Glutamatergic neuron (in vitro differentiated cells): ENCODE measurements at places on chromosomes 3 and 15.
A peak's percentile ranks its signal among the peaks of the same experiment; 100 is the strongest.

GRCh38 chr15:31106495-31107300 is 5.2 kb upstream of the TRPM1 start:
- no peak for DNase-seq
- H3K4me1 ChIP-seq = peaks cover 3% of the 10 kb centered on the region
- no peak overlapping the region for H3K27ac ChIP-seq

DNA sequence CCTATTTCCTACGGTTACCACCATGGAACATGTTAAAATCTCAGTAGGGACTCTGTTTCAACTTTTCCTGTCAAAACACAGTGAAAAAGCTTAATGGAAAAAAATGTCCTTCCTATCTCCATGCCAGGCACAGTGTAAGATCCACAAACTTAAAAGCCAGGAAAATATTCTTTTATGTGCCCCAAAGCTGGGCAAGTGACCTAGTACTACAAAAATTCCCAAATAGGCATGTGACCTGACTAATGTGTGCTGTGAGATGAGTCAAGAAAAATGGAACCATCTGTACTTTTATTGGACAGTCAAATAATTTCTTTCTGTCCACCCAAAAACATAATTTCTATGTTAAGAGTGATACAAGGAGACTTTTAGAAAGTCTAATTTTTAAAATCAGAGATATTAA is 406.0 kb downstream of the ZBTB20 start:
- peaks cover 5% of the 10 kb centered on the region for H3K4me1 ChIP-seq
- no peak overlapping the region for H3K4me3 ChIP-seq
- no peak overlapping the region for H3K27ac ChIP-seq
- no peaks in the 10 kb centered on the region for H3K27me3 ChIP-seq
- no peak for DNase-seq

GRCh38 chr15:53658255-53658654 is 101.2 kb downstream of the WDR72 start:
- H3K4me3 ChIP-seq = peak overlapping the region; percentile 50
- no peak for DNase-seq
- peak overlapping the region; percentile 54 for H3K27ac ChIP-seq
- no peaks in the 10 kb centered on the region for H3K36me3 ChIP-seq

- no peak overlapping the region for H3K4me3 ChIP-seq
- H3K27me3 ChIP-seq = peaks cover 7% of the 10 kb centered on the region
- no peaks in the 10 kb centered on the region for H3K36me3 ChIP-seq
- peaks cover 4% of the 10 kb centered on the region for H3K4me1 ChIP-seq
- no peak overlapping the region for H3K27ac ChIP-seq
- no peak for DNase-seq
These were observed 58.2 kb upstream of the KLHL25 start for GRCh38 chr15:85852969-85853368.

- DNase-seq = no peak
- no peaks in the 10 kb centered on the region for H3K27me3 ChIP-seq
- peaks cover 3% of the 10 kb centered on the region for H3K4me1 ChIP-seq
- H3K27ac ChIP-seq = no peak overlapping the region
These were observed 137.7 kb downstream of the TPRG1 start for GRCh38 chr3:189309400-189309975.

DNA sequence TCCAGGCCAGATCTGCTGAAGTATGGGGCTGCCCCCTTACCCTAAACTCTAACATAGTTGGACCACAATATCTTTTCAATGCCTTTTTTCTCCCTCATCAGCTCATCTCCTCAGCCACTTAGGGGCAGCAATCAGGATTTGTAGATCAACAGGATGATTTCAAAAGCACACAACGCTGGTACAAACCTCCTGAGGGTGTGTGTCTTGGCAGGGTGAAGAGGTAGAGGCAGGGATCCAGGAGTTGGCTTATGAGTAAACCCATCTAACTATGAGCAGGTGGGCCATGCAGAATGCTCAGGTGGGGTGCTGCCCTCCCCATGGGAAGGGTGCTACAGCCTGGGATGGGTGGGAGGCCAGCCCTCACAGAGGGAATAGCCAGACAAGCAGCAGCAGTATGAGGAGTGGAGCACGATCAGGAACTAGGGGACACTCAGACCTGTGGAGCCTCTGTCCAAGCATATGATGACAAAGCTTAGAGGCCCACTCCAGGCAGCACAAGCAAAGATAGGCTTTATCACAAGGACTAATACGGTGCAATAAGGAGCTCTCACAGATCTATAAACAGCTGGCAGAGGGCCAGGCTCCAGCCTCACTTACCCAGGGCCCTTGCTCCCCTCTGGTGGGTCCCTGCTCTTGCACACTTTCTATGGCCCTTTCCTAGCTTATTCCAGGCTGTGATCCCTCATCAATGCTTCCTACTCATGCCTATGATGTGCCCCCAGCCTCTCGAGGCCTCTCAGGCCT is 32.2 kb downstream of the IL20RB start:
- H3K4me3 ChIP-seq = no peak overlapping the region
- H3K27ac ChIP-seq = peak overlapping the region; percentile 19
- peaks cover 3% of the 10 kb centered on the region for H3K4me1 ChIP-seq
- no peak for DNase-seq
- peaks cover 9% of the 10 kb centered on the region for H3K36me3 ChIP-seq
- peaks cover 8% of the 10 kb centered on the region for H3K27me3 ChIP-seq

GRCh38 chr3:191105418-191105817 is 93.6 kb upstream of the OSTN start:
- no peaks in the 10 kb centered on the region for H3K27me3 ChIP-seq
- DNase-seq = no peak
- no peaks in the 10 kb centered on the region for H3K4me1 ChIP-seq
- H3K36me3 ChIP-seq = no peaks in the 10 kb centered on the region
- H3K4me3 ChIP-seq = no peak overlapping the region

GRCh38 chr3:183081459-183082183 is 17.7 kb downstream of the MCCC1 start:
- no peak for DNase-seq
- H3K27ac ChIP-seq = no peak overlapping the region
- no peak overlapping the region for H3K4me3 ChIP-seq
- peaks cover 30% of the 10 kb centered on the region for H3K36me3 ChIP-seq
- H3K4me1 ChIP-seq = no peaks in the 10 kb centered on the region

GRCh38 chr3:69409831-69410230 is 23.9 kb upstream of the FRMD4B start:
- H3K27me3 ChIP-seq = no peaks in the 10 kb centered on the region
- DNase-seq = no peak
- H3K4me1 ChIP-seq = peaks cover 2% of the 10 kb centered on the region
- H3K4me3 ChIP-seq = no peak overlapping the region

DNA sequence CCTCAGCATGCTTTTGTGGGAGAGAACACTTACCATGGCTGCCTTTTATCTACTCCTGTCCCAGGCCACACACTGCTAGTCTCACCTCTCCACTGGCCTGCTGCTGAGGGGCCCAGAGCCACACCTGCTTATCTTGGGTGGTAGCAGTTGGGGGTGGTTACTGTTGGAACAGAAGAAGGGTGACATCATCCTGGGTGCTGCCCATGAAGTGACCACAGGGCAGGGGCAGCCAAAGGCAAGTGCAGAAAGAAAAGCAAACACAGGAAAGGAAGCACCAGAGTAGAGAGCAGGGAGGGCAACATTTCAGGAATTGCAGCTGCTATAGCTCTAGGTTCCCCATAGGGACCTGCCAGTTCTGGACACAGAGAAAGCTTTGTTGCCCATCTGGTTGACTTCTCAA is 345.2 kb downstream of the VPS13C start:
- no peak for DNase-seq
- peaks cover 2% of the 10 kb centered on the region for H3K27me3 ChIP-seq
- peaks cover 3% of the 10 kb centered on the region for H3K4me1 ChIP-seq
- no peak overlapping the region for H3K4me3 ChIP-seq

- H3K4me1 ChIP-seq = no peaks in the 10 kb centered on the region
- no peak overlapping the region for H3K4me3 ChIP-seq
- H3K27ac ChIP-seq = no peak overlapping the region
- peaks cover 2% of the 10 kb centered on the region for H3K27me3 ChIP-seq
- no peak for DNase-seq
These were observed 27.4 kb upstream of the DLG1 start for GRCh38 chr3:197325773-197326172.

DNA sequence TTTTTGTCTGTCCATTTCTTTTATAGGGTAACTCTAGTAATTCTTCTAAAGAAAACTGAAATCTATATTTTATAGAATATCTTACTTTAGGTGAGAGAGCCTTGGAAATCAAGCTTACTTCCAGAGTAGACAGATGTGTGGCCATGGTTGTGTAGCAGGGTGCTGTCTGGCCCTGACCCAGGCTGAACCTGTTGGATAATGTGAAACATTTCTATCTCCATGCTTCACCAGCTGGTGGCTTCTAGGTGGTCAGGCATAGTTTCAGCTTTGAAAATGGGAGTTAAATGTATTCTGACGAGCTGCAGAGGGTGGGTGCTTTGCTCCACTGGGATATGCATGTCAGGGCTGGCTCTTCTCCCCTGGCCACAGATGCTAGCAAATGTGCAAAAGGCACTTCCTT is 20.8 kb upstream of the NR2C2 start:
- peaks cover 3% of the 10 kb centered on the region for H3K27me3 ChIP-seq
- peaks cover 4% of the 10 kb centered on the region for H3K4me1 ChIP-seq
- H3K36me3 ChIP-seq = no peaks in the 10 kb centered on the region
- H3K27ac ChIP-seq = no peak overlapping the region
- no peak for DNase-seq

DNA sequence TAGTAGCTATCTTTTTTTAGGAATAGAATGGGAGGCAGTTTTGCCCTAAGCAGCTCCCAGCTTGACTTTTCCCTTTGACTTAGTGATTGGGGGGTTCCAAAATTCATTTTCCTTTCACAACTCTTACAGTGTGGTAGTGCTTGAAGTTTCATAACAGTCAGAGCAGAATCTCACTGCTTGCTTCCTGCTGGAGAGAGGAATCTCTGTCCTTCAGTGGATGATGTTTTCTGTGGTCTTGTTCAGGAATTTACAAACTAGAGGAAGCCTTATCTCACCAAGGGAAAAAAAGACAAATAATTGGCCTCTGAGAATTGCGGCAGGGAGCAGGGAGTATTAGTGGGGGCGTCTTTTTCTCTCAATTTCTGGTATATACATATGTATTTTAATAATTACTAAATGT is 326.6 kb upstream of the C2CD4B start:
- peaks cover 4% of the 10 kb centered on the region for H3K27me3 ChIP-seq
- H3K36me3 ChIP-seq = no peaks in the 10 kb centered on the region
- no peak overlapping the region for H3K4me3 ChIP-seq
- DNase-seq = no peak
- no peak overlapping the region for H3K27ac ChIP-seq

DNA sequence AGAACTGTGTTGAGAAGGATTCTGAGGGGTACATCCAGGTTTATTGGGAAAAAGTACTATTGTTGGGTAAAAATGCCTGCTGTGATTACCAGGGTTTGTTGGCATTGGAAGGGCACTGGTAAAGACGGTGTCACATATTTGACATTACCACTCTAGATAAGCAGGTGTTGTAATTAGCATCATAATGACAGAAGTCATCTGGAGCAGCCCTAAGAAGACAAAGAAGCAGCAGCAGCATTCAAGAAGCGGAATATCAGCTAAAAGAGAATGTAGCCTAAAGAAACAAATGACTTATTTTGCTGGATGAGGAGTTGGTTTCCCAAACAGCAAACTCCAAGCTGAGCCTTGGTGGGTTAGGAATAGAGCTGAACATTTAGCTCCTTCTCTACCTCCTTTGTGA is 30.5 kb upstream of the ZFAND6 start:
- no peak overlapping the region for H3K27ac ChIP-seq
- H3K4me1 ChIP-seq = peaks cover 5% of the 10 kb centered on the region
- H3K36me3 ChIP-seq = no peaks in the 10 kb centered on the region
- no peak overlapping the region for H3K4me3 ChIP-seq

GRCh38 chr3:141291559-141292355 is 60.1 kb downstream of the PXYLP1 start:
- peaks cover 23% of the 10 kb centered on the region for H3K4me1 ChIP-seq
- H3K27me3 ChIP-seq = peaks cover 2% of the 10 kb centered on the region
- peak overlapping the region; percentile 56 for H3K4me3 ChIP-seq
- peak overlapping the region; percentile 49 for H3K27ac ChIP-seq

GRCh38 chr3:183489455-183490210 is 61.2 kb upstream of the MCF2L2 start:
- H3K4me3 ChIP-seq = no peak overlapping the region
- no peaks in the 10 kb centered on the region for H3K36me3 ChIP-seq
- DNase-seq = no peak

- H3K27ac ChIP-seq = no peak overlapping the region
- DNase-seq = no peak
- no peaks in the 10 kb centered on the region for H3K27me3 ChIP-seq
- H3K4me1 ChIP-seq = peaks cover 21% of the 10 kb centered on the region
These were observed 185.6 kb upstream of the SYNPR start for GRCh38 chr3:63092515-63092914.

- no peak overlapping the region for H3K4me3 ChIP-seq
- DNase-seq = no peak
- peaks cover 23% of the 10 kb centered on the region for H3K4me1 ChIP-seq
- peaks cover 2% of the 10 kb centered on the region for H3K27me3 ChIP-seq
- H3K36me3 ChIP-seq = peaks cover 15% of the 10 kb centered on the region
These were observed 51.9 kb downstream of the RASA2 start for GRCh38 chr3:141538568-141539240.

GRCh38 chr3:45993421-45994027 is 2.1 kb downstream of the FYCO1 start:
- H3K27ac ChIP-seq = peak overlapping the region; percentile 28
- no peak overlapping the region for H3K4me3 ChIP-seq
- no peaks in the 10 kb centered on the region for H3K36me3 ChIP-seq
- peaks cover 1% of the 10 kb centered on the region for H3K27me3 ChIP-seq
- no peak for DNase-seq

DNA sequence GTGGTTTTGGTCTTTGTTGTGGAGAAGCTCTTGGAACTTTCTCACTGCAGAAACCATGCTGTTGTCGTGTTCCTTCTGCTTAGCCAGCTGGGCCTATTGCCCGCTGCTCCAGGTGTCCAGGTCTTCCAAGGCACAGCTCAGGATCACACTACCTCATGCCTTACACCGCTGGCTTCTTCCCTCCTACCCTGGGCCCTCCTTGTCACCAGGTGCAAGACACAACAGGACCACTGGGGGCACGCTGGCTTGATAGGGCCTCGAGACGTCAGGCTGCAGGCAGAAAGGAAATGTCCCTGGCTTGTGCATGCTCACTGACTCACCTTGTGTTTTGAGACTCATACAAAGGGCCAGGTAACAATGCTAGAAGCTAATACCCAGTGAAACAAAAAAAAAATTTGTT is 32.3 kb downstream of the PAQR9 start:
- no peaks in the 10 kb centered on the region for H3K36me3 ChIP-seq
- no peaks in the 10 kb centered on the region for H3K4me1 ChIP-seq
- no peaks in the 10 kb centered on the region for H3K27me3 ChIP-seq
- DNase-seq = no peak
- H3K4me3 ChIP-seq = no peak overlapping the region

DNA sequence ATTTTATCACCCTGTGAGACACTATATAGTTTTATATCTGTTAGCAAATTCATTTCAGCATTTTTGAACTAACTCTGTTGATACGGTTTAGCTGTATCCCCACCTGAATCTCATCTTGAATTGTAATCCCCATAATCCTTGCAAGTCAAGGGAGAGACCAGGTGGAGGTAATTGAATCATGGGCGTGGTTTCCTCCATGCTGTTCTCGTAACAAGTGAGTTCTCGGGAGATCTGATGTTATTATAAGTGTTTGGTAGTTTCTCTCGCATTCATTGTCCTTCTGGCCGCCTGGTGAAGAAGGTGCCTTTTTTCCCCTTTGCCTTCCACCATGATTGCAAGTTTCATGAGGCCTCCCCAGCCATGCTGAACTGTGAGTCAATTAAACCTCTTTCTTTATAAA is 53.2 kb upstream of the TMC3 start:
- H3K4me3 ChIP-seq = no peak overlapping the region
- peaks cover 5% of the 10 kb centered on the region for H3K27me3 ChIP-seq
- H3K27ac ChIP-seq = no peak overlapping the region
- peaks cover 6% of the 10 kb centered on the region for H3K36me3 ChIP-seq
- peaks cover 13% of the 10 kb centered on the region for H3K4me1 ChIP-seq
